Activated T-helper 1 cell treated with anti-CD3 and anti-CD28 coated beads, Interleukin-12 subunit alpha, Interleukin-12 subunit beta, Interleukin-2, Interleukin-4 antibody, amounts not matched to agents 30 ng/mL and 10 ng/mL and 1 ng/mL, durations not matched to agents 14 hours and 24 hours and 36 hours (primary cell): ENCODE measurements at places on chromosomes 1 and 21. TPM values are rescaled to one million over a fixed set of nuclear protein-coding genes. Genes with fewer than 3 reads are reported as not detected.

Gene LACTBL1
- total RNA-seq = not detected in 2 replicates

Gene ANKRD45
- not detected in 2 replicates for total RNA-seq

Gene NBPF4
- total RNA-seq = 0.16 TPM in 1 of 2 replicates, not detected in the other

Gene KRTAP7-1
- total RNA-seq = not detected in 2 replicates

Gene CYP4X1
- total RNA-seq = not detected in 2 replicates

Gene SPRR1A
- not detected in 2 replicates for total RNA-seq
